ENCODE measurements at places on chromosomes 5 and 9.

DNA sequence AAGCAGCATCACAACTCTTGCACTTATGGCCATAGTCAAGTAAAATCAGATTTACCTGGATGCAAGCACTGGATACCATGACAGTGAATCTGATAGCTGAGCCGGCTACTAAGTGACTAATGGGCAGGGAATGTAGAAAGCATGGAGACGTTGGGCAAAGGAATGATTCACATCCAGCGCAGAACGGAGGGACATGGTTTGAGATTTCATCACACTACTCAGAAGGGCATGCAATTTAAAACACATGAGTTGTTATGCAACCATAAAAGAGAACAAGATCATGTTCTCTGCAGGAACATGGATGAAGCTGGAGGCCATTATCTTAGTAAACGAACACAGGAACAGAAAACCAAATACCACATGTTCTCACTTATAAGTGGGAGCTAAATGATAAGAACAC, 169.1 kb upstream of the PIK3R1 start:
- DNase-seq, result no peak

DNA sequence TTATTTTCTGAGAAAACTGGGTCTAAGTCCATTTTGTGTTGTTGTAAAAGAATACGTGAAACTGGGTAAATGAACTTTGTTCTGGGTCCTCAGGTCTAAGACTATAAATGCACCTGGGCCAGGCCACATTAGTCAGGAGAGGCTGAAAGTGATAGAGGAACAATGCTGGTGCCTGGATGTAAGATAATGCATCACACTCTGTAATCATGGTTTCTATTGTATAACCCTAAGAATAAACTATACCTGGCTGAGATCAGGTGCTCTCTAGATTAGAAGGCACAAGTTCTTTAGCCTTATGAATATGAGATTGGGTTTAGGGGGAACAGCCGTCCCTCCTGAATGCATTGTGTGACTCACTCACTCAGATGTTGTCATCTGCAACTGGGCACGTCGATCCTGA, 675.5 kb downstream of the HTR1A start:
- no peak for DNase-seq

DNA sequence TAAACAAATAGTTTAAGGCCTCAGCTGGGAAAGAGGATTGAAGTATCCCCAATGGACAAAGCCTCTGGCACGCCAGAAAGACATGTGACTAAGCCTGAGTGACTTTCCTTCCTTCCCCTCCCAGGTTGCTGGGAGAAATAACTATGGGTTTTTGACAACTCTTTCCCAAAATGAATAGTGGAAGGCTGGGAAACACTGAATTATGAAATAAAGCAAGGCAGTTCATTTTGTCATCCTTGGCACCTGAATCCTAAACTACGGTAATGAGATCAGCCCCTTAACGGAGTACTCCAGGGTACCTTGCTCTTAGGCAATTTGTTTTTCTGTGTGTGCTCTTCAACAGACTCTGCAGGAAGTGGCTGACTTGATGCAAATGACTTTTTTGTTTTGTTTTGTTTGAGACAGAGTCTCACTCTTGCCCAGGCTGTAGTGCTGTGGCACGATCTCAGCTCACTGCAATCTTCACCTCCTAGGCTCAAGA, 75.2 kb downstream of the LMNB1 start:
- DNase-seq, result no peak

GRCh38 chr9:137077758-137078693, 709 bp downstream of the UAP1L1 start:
- DNase-seq, result no peak

DNA sequence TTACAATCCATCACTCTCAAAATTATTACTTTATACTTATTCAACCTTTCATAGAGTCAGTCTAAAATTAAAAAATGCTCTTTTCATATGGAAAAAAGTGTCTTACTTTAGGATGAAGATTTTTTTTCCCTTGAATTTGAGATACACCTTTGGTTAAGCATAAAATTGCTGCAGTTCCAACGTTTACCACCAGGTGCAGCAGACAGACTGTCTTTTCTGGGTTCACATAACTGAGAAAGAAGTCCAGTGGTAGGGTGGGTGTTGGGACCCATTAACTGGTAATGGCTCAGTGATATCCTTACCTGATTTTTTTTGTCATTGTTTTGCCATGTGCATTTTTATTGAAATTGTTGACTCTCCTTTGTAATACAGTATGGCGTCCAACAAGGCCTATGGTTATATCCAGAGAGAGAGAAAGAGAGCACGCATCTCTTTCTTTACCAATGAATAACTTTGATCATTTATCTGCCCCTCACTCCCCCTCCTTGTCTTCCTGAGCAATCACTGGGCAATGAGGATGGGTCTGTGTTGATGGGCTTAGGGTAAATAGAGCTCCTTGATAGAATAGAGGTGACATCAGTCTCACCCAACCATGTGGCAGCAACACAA, 98.4 kb downstream of the FBXL7 start:
- DNase-seq, result no peak

DNA sequence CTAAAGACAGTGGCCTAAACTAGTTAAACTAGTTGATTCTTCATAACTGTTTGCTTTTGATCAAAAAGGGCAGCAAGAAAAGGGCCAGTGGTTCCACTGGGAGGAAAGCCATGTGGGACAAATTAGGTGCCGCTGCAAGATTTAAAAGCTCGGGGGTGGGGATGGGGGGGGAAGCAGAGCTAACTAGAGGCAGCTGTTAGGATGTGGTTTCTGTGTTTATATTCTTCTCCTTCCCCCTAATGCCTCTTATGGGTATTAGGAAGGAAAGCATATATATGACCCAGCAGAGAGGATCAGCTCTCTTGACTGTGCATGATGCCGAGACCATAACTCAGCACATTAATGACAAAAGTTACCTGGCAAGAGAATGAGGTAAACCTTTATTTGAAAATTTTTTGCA, 65.7 kb downstream of the EFNA5 start:
- DNase-seq, result no peak

- DNase-seq, result no peak
Measured at GRCh38 chr9:137280474-137281344, 3.2 kb downstream of the TOR4A start.

GRCh38 chr5:45696206-45696836, at the start of gene HCN1:
HCN1 (minus strand) TSS chr5:45696380.
- peak; percentile 6 for DNase-seq

DNA sequence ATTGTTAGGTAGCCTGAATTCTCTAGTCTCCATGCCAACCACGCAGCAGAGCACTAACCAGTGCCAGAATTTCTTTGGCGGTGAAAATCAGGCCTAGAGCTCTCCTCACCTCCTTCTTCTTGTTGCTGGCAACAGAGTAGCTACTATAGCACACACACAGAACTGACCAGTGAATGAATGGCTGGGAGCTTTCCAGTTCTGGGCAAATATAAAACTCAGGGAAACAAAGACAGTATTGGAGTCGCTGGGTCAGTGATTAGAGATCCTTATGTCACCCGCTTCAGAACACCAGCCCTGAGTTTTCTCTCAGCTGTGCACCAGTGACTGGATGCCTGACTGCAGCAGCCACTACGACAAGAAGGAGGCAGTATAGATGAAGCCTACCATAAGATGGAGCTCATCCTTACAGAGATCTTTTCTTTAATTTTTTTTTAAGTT, 26.9 kb upstream of the FEM1C start:
- DNase-seq, result peak; percentile 7

DNA sequence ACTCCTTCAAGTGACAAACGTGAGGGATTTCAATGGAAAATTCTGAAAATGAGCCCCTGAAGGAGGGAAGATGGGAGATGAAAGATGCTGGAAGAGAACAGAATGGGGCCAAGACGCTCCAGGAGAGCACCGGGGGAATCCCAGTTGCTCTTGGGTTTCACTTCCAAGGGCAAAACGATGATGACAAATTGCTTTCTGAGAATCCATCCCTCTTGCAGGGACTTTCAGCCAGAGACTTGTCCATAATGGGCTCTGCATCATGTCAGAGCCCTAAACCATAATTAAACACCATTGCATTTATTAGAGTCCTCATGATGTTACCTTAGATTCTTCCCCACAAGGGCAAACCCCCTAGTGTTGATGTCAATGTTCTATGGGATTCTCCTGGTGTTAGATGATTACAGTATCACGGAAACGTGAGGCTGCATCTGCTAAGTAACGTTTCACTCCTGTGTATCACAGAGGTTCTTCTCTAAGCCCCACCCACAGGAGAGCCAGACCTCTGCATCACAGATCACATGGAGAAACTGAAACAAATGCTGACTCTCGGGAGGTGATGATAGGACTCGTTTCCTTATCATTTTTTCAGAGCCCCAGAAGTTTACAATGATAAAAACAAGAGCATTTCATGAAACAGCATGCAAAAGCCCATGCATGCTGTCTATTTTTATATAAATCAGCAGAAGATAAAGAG, 114.4 kb downstream of the TENT4A start:
- DNase-seq, result no peak

- no peak for DNase-seq
Measured at GRCh38 chr5:14552017-14552416, 29.6 kb upstream of the OTULINL start.

DNA sequence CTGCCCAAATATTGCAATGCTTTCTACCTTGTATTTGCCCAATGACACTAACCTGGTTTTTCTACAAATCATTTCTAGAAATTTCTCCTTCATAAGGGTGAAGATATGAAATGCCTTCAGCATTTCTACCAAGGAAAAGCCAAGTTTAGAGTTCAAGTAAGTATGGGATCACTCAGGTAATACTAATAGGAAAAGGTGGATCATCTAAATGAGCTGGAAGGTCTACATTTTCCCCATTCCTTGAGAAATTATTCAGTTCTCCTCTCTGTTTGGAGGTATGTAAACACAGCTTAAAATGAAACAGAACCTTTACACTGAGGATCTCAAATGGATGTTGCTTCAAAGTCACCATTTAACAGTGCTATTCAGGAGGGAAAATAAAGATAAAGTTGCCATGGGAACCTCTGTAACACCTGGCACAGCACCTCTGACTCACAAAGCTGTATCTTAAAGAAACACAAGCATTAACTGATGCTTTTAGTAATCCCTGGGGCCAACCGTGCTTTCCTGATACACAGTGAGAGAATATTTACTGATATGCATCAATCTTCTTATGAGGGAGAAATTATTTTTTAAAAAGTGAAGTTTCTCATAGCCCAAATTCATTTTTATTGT, 161.3 kb downstream of the DRD1 start:
- peak; percentile 2 for DNase-seq

- no peak for DNase-seq
Measured at GRCh38 chr5:40431734-40432133, 248.0 kb upstream of the PTGER4 start.

DNA sequence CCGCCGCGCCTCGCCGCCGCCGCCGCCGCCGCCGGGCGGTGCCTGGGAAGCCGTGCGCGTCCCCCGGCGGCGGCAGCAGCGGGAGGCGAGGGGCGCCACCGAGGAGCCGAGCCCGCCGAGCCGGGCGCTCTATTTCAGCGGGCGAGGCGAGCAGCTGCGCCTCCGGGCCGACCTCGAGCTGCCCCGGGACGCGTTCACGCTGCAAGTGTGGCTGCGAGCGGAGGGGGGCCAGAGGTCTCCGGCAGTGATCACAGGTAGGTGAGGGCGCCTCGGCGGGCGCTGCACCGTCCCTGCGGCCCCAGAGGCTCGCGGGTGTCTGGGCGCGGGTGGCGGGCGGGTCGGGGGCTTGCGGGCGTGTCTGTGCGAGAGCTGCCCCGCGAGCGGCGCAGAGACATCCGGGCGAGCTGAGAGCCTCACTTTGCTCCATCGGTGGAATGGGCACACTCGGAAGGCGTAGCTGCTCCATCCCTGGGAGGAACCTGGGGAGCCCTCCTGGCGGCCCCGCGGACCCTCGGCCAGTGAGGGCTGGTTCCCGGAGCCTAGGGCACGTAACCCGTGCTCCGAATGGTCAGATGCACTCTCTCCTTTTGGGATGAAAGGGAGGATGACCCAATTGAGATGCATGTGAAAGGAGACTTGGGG, 864 bp downstream of the PAPPA start:
- peak; percentile 3 for DNase-seq

Measured in COR-L47 (cell line).